NT2/D1 (cell line): ENCODE measurements at places on chromosomes 1 and 21.
A peak's percentile ranks its signal among the peaks of the same experiment; 100 is the strongest.

GRCh38 chr21:44846485-44847260 is 26.8 kb downstream of the PTTG1IP start:
- DNase-seq, result no peak

- no peak for DNase-seq
Observed at GRCh38 chr1:60225486-60225885, 151.9 kb upstream of the C1orf87 start.

DNA sequence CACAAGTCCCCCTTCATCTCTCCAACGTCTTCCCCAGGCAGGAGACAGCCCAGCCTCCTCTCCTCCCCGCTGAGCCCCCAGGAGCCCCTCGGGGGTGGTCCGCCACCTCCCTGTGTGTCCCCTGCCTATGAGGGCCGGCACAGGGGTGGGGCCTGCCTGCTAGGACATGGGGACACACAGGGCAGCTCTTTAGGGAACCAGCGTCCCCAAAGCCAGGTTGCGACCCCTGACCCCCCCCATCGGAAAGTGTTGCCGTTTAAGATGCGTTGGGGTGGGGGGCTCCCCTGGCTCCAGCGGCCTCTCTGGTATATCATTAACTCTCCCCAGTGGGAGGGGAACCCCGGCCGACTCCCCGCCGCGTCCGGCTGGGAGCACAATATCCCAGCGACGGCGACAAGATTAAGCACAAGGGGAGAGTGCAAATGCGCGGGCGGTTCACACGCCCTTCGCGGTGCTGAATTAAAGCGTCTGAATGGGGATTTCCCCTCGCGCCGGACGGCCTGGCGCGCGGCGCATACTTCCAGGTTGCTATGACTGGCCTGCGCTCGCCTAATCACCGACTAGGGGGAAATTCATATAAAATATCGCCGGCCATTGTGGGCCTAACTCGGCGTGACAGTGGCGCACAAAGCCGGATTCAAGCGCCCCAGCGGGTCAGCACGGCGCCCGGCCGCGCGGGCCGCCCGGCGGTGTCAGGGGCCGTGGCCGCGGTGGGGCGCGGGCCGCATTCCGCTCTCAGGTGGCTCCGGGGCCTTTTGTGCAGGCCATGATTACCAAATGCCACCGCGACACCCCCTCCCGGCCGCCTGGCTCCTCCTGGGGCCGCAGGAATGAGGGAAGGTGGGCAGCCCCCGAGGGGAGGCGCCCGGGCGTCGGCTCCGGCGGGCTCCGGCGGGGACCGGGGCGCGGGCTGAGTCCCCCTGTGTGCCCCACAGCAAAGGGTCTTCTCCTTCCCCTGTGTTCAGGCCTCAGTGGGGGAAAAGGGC is 30.9 kb downstream of the WNT3A start:
- no peak for DNase-seq

GRCh38 chr1:246068619-246069509 is 438.2 kb downstream of the SMYD3 start:
- DNase-seq, result no peak

GRCh38 chr1:55204997-55205396 is 10.2 kb downstream of the USP24 start:
- no peak for DNase-seq

- peak; percentile 84 for DNase-seq
Observed at GRCh38 chr1:38269923-38270848, 223.6 kb upstream of the POU3F1 start.

- no peak for DNase-seq
Observed at GRCh38 chr1:225737161-225737560, 40.5 kb upstream of the SRP9 start.

DNA sequence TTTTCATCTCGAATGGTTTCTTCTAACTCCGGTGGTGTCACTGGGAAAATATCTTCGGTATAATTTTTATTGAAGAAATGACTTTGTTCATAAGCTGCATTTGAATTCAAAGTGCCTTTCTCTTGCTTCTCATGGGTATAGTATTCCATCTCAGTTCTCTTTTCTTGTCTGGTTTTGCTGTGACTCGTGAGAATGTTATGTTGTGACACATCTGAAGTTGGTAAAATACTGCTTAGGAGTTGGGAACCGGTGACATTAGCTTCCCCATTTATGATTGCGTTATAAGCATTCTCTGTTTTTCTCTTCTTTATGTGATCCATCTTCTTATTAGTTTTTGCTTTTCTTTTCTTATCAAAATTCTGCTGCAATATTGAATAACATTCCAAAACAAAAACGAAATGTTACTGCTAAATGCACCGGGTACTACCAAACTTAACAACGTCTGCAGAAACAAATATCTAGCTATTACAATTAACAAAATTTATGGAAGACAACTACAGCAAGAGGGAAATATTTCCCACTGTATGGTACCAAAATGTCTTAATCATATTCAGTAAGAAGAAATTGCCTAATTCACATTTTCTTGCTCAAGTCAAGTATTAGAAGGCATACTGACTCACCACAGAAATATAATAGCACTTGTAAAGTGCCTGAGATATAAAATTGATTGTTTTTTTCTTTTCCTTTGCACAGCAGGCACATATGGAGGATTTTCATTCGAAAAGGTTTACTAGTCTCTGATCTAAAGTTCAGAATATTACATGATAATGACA is 15.5 kb downstream of the LRIF1 start:
- DNase-seq, result no peak

DNA sequence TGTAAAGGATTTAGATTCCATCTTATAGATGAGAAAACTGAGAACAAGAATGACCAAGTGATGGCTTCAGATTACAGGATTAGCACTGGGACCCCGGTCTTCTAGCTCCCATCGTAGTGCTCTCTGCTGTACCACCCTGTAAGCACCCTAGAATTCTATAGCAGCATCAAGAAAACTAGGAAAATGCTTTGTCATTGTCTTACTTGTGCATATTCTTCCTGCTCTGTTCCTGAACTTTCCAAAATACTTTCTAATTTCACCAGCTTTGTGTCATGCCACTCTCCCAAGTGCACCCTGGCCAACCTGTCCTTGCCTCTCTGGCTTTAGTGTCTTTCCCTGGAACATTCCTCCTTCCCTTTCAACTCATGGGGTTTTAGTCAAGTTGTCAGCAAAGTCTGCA is 6.0 kb upstream of the KLHL20 start:
- DNase-seq, result no peak

DNA sequence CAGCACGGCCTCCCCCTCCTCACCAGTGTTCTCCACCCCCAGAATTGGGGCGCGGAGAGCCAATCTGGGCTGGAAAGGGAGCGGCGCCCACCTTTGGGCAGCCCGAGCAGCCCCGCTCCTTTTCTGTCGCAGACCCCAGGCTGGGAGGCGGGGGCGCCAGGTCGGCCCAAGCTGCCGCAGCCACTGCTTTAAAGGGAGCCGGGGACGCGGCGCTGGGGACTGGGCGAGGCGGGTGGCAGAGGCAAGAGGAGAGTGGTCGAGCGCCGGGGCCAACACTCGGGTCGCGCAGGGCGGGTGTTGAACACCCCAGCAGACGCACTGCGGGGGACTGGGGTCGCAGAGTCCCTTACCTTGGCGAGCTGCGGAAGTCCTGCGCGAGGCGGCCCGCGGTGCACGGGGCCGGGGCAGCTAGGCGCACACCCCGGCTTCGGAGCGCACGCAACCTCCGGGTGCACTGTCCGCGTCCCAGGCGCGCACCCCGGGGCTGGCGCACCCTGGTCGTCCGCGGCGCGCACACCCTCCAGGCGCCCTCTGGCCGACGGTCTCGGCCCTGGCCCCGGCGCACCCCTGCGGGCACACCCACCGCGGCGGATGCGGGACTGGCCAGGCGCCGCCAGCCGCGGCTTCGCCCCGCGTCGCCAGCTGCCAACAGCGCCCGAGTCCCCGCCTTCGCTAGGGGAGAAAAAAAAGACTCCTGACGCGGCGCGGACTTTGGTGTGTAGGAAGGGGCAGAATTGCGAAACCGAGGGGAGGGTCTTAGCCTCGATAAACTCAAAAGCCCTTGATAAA is at the start of gene KANK4:
Gene KANK4, minus strand, starts transcription at position 679 of the 789 bp plus-strand sequence. CDS start 37,870 bp downstream, outside the sequence.
- DNase-seq, result no peak

DNA sequence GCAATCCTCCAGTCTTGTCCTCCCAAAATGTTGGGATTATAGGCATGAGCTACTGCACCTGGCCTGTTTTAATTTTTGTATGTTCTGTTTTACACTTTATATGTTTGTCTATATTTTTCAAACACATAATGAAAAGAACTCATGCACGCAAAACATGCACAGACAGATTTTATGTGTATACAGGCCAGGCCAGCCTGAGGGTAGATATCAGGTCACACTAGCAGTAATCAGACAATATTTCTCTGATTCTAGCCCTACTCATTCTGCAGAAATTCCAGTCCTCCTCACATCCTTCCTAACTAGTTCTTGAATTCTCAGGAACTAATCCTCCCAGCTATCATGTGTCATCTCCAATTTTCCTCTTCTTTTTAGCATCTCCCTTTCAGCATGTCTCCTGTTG is 27.8 kb upstream of the PHGDH start:
- DNase-seq, result no peak

DNA sequence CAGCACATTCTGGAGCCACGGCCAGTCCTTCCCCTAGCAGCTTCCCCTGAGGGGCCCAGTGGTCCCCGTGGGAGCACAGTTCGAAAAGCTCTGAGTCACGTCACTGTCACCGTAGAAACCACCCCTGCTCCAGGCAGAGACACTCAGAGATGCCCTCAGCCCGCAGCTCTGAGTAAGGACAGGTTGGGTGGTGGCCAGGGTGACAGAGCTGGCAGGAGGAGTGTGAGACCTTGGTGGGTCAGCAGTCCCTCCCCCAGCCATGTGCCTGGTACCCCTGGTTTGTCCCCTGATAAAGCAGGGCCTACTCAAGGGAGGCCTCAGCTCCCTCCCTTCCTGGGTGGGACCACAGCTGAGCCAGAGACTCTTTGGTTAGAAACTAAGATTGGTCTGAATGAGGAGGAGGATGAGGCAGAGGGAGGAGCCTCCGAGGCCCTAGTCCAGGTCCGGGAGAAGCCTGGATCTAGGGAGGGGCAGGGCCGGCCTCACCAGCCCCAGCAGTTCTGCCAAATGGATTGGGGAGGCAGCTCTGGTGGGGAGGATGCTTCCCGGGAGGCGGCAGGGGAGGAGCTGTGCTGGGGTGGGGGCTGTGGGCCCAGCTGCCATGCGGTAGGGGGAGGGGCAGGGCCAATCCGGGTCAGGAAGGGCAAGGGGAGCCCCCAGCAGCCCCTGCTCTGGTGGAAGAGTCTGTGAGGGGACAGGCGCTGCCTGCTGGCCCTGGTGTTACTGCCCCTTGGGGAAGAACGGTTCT is 55.2 kb downstream of the SLC9A1 start:
- DNase-seq, result no peak

- DNase-seq, result no peak
Observed at GRCh38 chr21:34807881-34808568, 139.2 kb downstream of the CLIC6 start.

DNA sequence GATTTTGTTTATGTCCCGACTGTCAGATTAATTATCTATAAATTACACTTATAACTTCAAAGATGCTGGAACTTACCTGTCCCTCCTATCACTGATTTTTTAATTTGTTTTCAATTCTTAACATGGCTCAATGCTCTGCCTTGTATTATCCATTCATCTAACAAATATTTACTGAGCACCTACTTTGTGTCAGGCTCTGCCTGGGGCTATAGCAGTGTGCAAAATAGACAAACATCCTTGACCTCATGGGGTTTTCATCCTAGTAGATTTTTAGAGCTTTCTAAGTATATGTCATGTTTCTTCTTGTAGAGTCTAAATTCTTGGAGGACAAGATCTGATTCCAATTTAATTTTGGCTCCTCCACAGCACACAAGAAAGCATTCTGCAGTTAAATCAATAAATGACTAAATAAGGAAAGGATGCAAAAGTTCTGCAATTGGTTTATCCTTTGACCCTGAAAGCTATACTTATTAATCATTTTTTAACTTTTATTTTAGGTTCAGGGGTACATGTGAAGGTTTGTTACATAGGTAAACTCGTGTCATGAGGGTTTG is 10.8 kb upstream of the SMYD2 start:
- no peak for DNase-seq

DNA sequence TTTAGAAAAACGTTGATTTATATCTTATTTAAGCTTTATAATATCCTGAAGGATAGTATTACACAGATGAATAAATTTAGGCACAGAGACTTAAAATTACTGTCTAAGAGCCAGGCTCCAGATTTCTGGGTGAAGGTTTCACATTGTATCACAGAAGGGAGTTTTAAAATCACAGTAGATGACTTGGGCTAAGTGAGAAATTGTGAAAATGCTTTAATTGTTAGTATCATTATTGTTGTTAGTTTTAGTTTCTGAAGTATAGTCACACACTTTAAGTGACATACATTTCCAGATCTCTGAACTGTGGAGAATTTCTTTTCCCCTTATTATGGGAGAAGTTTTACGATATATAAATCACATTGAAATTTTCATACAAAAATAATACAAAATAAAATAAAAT is 83.5 kb downstream of the NDUFS5 start:
- no peak for DNase-seq

GRCh38 chr1:165828669-165829329 is 1.4 kb downstream of the UCK2 start:
- peak; percentile 76 for DNase-seq

DNA sequence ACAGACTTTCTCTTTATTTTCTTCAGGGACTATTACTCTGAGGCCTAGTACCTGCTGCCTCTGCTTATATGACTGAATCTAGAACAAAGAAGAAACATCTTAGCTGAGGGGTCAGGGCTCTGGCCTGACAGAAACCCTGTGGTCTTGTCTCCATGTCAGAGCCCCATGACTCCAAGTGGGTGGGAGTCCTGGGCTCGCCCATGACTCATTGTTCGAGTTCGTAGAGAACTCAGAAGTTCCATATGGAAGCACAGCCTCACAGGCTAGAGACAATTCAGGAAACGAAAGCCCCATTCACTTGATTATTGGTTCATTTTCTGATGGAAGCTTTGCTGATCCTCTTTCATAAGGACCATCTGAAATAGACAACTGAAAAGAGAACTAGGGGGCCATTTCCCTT is 73.2 kb downstream of the CD58 start:
- no peak for DNase-seq

DNA sequence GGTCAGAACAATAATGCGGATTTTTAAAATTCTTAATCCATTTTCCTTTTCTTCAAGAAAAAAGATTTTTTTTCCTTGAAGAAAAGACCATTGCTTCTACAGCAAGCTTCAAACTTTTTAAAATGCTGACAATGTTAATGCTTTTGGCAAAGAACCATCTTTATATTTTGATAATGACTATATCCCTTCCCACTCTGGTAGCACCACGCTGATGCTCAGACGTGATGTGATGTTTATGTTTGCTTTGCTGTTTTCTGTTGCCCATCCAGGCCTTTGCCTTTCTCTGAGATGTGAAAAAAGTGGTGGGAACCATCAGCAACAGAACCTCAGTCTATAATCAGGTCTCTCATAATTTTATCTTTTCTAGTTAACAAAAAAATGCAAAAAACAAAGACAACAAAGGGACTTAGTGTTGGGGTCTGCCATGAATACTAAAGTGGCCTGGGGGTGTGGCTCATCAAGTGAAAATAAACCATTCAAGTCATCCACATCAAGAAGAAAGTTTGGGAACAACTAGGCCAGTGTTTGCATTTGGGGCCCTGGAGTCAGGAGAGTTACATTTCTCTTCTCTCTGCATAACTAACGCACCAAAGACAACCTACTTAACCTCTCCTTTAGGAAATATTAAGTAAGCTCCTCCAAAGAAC is 244.6 kb upstream of the DMRTA2 start:
- no peak for DNase-seq
